GM19239 (cell line): ENCODE measurements at places on chromosomes 13 and 19.

DNA sequence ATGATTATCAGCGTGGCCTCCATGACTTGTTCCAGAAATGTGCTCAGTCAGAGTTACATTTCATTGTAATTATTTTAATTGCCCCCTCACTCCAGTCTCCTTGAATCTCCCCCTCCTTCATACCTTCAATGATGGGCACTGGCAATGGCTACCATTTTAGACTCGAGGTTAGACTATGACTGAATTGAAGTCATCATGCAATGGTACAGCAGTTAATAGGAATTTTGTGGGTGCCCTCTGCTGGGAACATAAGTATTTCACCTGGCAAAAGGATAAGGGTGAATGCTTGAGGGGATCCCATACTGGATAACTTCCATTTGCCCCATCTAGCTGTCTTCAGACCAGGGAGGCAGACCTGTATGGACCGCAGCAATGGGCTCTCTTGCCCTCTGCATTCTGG, 32.2 kb upstream of the USP12 start:
- no peak for DNase-seq

GRCh38 chr19:13956365-13956744, 4.0 kb downstream of the DCAF15 start:
- DNase-seq, result no peak

GRCh38 chr13:37202264-37202663, 96.8 kb upstream of the CSNK1A1L start:
- DNase-seq, result no peak

- no peak for DNase-seq
Measured at GRCh38 chr19:46221152-46221551, 8.4 kb upstream of the IGFL1 start.

GRCh38 chr13:46717275-46717674, 79.7 kb downstream of the ESD start:
- DNase-seq, result no peak

DNA sequence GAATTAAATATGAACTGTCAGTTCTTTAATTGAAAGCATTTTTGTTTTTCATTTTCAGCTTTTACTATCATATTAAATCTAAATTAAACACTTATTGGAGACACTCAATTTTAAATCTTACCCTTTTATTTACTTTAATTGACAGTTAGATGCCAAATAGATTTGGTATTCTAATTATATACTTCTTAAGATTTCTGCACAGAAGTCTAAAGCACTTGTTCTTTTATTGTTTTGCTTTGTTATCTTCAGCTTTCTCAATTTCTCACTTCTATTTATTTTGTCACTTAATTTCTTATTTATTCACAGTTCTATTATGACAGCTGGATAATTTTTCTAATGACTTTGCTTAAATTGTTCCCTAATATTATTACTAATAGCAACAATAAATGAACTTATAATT, 1397.3 kb upstream of the MIR17HG start:
- no peak for DNase-seq

- DNase-seq, result no peak
Measured at GRCh38 chr13:33199289-33199850, 86.2 kb downstream of the STARD13 start.

GRCh38 chr13:34738254-34738992, 203.6 kb upstream of the NBEA start:
- no peak for DNase-seq

DNA sequence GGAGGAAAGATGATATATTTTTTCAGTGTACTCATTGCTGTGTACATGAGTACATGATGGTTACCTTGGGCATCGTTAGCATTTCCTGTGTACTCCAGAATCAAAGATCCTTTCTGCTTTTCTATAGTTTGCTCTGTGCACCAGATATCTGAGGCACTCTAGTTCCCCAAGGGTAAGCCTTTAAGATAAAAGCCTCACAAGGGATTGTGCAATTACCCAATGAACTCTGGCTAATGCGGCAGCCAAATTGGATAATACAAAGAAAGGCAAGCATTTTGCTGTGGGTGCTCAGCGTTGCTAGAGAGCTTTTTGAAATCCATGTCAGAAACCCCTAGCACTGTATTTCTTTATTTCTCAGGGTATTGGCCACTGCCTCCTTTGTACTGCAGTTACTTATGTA, 2.9 kb downstream of the CYSLTR2 start:
- no peak for DNase-seq

GRCh38 chr19:49988433-49988832, 27.5 kb upstream of the SIGLEC11 start:
- no peak for DNase-seq

GRCh38 chr19:6543866-6544347, 13.1 kb downstream of the TNFSF9 start:
- no peak for DNase-seq

- DNase-seq, result no peak
Measured at GRCh38 chr13:111241862-111242261, 78.6 kb upstream of the TEX29 start.

DNA sequence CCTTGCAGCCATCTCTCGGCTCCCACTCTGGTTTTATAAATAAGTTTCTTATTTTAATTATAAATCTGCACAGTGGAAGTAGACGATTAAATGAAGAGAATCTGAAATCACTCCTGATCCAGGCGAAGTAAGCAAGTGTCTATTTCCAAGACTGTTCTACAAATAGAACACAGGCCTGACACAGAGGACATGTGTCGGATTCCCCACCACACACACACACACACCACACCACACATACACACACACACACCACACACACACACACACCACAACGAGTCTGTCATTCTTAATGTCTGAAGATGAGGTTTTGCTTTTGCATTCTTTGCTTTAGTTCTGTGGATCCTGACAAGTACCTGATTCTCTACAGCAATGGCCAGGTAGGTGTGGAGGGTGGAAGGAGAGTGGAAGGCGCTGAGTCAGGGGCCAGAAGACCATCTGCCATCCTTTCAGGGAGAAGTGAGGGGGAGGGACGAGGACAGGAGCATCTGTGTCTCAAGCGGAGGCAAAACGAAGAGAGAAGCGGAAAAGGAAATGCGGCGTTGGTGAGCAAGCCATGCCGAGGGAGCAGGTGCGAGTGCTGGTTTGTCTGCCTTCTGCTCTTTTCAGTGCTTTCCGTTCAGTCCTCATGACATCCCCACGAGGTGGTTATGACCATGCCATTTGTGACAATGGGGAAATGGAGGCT, 110.2 kb downstream of the TEX26 start:
- DNase-seq, result no peak

- no peak for DNase-seq
Measured at GRCh38 chr19:44722131-44723121, 23.5 kb downstream of the CEACAM16 start.

GRCh38 chr19:10725415-10725814, 7.5 kb downstream of the DNM2 start:
- no peak for DNase-seq

- no peak for DNase-seq
Measured at GRCh38 chr13:78600280-78600883, 3.0 kb downstream of the POU4F1 start.

DNA sequence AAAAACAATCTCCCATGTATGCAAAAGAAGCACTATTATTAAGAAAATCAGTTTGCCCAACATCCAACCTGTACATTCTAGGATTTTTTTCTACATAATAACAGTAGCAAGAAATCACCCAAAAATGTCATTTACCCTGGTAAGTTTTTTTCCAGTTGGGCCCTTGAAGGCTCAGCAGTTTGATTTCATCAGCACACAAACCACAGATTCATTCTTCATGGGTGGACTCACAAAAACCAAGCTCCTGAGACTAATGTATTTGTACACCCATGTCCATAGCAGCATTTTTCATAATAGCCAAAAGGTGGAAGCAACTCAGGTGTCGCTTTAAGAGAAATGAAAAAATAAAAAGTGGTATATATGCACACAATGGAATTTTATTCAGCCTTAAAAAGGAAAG, 210.1 kb downstream of the TBC1D4 start:
- no peak for DNase-seq

DNA sequence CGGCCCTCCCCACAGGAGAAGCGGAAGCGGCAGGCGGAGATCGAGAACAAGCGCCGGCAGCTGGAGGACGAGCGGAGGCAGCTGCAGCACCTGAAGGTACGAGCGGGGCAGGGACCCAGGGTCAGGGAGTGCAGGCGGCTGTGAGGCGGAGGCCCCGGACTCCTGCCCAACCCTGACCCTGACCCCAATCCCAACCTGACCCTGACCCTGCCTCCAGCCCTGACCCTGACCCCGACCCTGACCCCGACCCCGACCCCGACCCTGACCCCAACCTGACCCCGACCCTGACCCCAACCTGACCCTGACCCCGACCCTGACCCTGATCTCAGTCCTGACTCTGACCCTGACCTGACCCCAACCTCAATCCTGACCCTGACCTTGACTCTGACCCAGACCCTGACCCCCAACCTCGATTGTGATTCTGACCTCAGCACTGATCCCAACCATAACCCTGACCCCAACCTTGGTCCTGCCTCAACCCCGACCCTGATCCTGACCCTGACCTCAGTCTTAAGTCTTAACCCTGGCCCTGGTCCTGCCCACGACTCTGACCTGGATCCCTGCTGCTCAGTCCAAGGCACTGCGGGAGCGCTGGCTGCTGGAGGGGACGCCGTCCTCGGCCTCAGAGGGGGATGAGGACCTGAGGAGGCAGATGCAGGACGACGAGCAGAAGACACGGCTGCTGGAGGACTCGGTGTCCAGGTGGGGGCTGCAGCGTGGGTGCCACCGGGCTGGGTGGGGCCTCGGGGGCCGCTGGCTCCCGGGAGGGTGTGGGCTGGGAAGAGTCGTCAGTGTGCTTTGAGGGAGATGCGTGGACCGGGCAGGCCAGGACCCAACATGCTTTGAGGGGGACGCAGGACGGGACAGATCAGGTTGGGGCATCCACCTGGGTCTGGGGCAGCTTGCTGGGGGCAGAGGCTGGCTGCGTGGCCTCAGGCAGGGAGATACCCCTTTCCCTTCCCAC, 18.5 kb downstream of the PALM start:
- DNase-seq, result no peak

GRCh38 chr13:111047326-111047725, 67.8 kb upstream of the ARHGEF7 start:
- no peak for DNase-seq

DNA sequence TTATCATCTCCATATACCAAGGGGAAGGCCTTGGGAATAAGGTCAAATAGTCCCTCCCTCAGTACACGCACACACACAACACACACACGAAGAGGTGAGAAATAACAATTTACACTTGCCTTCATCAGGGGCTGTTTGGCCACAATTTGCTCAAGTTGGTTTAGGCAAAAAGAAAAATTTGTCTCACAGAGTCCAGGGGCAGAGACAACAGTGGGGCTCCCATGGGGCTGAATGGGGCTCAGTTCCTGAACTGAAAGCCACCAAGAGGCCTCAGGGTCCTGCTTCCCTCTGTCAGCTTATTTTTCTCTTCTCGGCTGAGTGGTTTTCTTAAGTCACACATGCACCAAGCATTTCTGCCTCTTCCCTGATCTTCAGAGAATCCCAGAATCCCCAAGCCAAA, 35.5 kb downstream of the PCDH8 start:
- no peak for DNase-seq
